ENCODE measurements at places on chromosomes 11 and 22.

DNA sequence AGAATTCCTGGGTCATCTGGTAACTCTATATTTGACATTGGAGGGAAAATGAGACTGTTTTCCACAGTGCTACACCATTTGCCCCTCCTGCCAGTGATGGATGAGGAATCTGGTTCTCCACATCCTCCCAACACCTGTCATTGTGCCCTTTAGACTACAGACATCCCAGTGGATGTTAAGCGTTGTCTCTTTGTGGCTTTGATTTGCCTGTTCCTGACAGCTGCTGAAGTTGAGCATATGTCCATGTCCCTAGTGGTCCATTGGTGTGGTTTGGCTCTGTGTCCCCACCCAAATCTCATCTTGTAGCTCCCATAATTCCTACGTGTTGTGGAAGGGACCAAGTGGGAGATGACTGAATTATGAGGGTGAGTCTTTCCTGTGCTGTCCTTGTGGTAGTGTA lies 88.5 kb downstream of the BRD1 start:
- H3K36me3 ChIP-seq, result peaks cover 6% of the 10 kb centered on the region
- no peaks in the 10 kb centered on the region for H3K4me1 ChIP-seq
- H3K27me3 ChIP-seq, result peaks cover 71% of the 10 kb centered on the region
- no peak overlapping the region for H3K4me3 ChIP-seq

DNA sequence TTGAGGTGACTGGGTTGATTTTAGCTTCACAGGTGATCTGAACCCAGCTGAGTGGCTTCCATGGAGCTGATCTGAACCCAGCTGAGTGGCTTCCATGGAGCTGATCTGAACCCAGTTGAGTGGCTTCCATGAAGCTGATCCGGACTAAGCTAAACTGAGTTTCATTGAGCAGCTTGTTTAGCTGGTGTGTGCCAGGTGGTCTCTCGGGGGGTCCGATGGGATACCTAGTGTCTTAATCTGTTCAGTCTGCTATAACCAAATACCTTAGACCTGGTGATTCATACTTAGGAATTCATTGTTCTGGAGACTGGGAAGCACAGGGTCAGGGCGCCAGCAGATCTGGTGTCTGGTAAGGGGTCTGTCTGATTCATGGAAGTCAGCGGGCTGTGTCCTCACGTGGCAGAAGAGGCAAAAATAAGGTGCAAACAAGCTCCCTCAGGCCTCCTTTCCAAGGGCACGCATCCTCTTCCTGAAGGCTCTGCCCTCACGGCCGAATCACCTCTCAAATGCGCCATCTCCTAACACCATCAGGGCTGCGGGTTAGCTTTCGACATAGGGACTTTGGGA lies 52.5 kb upstream of the KCNQ1OT1 start:
- H3K4me3 ChIP-seq, result no peak overlapping the region
- no peak for DNase-seq
- no peak overlapping the region for H3K27ac ChIP-seq
- peaks cover 30% of the 10 kb centered on the region for H3K36me3 ChIP-seq
- no peaks in the 10 kb centered on the region for H3K27me3 ChIP-seq

DNA sequence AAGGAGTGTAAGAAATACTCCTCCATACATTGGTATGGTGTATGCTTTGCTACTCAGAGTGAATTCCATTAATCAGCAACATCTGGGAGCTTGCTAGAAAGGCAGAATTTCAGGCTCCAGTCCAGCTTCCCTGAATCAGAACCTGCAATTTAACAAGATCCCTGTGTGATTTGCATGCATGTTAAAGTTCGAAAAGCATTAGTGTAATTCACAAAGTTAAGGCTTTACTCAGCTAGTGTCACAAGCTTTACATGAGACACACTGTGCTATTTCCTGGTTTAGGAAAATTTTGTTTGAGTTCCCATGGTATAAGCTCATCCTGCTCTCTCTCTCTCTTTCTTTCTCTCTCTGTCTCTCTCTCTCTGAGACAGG lies 37.0 kb upstream of the HEPHL1 start:
- no peaks in the 10 kb centered on the region for H3K36me3 ChIP-seq
- DNase-seq, result no peak
- H3K27me3 ChIP-seq, result peaks cover 11% of the 10 kb centered on the region
- H3K27ac ChIP-seq, result no peak overlapping the region
- H3K4me1 ChIP-seq, result no peaks in the 10 kb centered on the region

GRCh38 chr11:116396331-116396730 lies 376.5 kb downstream of the BUD13 start:
- no peak for DNase-seq
- no peaks in the 10 kb centered on the region for H3K36me3 ChIP-seq
- no peaks in the 10 kb centered on the region for H3K27me3 ChIP-seq
- H3K4me3 ChIP-seq, result no peak overlapping the region
- no peak overlapping the region for H3K27ac ChIP-seq
- H3K4me1 ChIP-seq, result no peaks in the 10 kb centered on the region

DNA sequence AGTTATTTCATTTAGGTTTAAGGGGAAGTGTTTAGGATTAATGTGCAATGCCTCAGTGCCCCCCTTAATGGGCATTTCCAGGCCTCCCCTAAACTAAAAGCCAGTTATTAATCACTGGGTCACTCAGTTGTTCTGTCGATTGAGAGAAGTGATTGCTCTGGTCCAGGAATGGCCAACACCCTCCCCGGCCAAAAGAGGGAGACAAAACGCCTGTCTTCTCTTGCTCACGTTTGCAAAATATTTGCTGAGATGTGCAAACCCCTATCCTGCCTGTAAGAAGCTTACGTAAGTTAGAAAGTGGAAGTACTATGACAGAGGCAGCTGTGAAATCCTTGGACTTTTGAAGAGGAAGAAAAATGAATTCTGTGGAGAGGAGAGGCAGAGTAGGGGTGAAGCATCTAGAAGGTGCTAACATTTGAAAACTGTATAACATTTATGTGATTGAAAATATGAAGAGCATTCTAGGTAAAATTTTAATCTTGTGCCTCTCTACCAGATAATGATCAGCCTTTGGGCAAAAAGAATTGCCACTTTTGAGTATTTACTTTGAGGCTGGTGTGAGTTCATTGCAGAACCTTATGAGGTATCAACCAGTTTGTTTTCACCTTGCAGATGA lies 37.7 kb downstream of the NTM start:
- H3K4me3 ChIP-seq, result no peak overlapping the region
- H3K4me1 ChIP-seq, result no peaks in the 10 kb centered on the region
- H3K36me3 ChIP-seq, result no peaks in the 10 kb centered on the region
- no peak for DNase-seq

GRCh38 chr22:32721328-32722180 lies 80.0 kb upstream of the TIMP3 start:
- peaks cover 15% of the 10 kb centered on the region for H3K36me3 ChIP-seq
- H3K27me3 ChIP-seq, result peaks cover 36% of the 10 kb centered on the region
- DNase-seq, result no peak
- H3K4me1 ChIP-seq, result peaks cover 16% of the 10 kb centered on the region
- H3K27ac ChIP-seq, result no peak overlapping the region

DNA sequence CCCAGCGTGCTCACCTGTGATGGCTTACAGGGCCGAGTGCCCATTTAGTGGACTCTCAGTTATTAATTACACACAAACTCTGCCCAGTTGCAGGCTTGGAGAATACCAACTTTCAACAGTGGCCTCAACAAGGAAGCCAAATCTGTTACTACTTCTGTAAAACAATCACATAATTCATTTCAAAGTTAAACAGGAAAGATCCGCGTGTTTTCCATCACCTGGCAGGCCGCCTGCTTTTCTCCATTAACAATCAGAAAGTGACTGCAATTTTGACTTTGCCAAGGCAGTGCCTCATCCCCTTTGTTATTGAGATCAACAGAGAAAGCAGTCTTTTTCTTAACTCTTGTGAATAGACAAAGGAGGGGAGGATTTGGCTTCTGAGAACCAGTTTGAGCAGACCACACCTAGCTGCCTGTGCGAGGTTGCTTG lies 77.7 kb downstream of the BARX2 start:
- H3K27ac ChIP-seq, result no peak overlapping the region
- H3K4me1 ChIP-seq, result no peaks in the 10 kb centered on the region
- H3K36me3 ChIP-seq, result no peaks in the 10 kb centered on the region
- DNase-seq, result no peak

DNA sequence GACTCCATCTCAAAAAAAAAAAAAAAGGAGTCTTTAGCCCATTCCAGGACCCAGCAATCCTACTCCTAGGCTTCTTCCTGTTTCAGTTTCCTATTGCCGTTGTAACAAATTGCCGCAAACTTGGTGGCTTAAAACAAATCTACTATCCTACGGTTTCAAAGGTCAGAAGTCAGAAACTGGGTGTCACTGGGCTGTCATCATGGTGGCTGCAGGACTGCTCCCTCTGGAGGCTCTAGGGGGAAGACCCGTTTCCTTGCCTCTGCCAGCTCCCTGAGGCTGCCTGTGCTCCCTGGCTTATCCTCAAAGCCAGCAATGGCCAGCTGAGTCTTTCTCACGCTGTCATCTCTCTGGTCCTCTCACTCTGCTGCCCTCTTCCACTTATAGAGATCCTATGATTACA lies 8.7 kb upstream of the DAGLA start:
- peaks cover 23% of the 10 kb centered on the region for H3K27me3 ChIP-seq
- no peak for DNase-seq
- H3K27ac ChIP-seq, result no peak overlapping the region
- no peaks in the 10 kb centered on the region for H3K36me3 ChIP-seq

GRCh38 chr22:23849009-23850006 lies 8.4 kb upstream of the SLC2A11 start:
- H3K27ac ChIP-seq, result peak overlapping the region; percentile 76
- peak overlapping the region; percentile 76 for H3K4me3 ChIP-seq

GRCh38 chr11:93921695-93922468 lies 71.5 kb upstream of the VSTM5 start:
- DNase-seq, result no peak
- H3K27me3 ChIP-seq, result peaks cover 34% of the 10 kb centered on the region
- H3K4me1 ChIP-seq, result no peaks in the 10 kb centered on the region
- no peak overlapping the region for H3K4me3 ChIP-seq

- no peak overlapping the region for H3K4me3 ChIP-seq
- no peaks in the 10 kb centered on the region for H3K4me1 ChIP-seq
- no peak overlapping the region for H3K27ac ChIP-seq
- H3K27me3 ChIP-seq, result peaks cover 5% of the 10 kb centered on the region
- no peaks in the 10 kb centered on the region for H3K36me3 ChIP-seq
These were observed 366.8 kb downstream of the SHANK2 start for GRCh38 chr11:70885281-70886231.

GRCh38 chr11:35814081-35814695 lies 129.7 kb upstream of the LDLRAD3 start:
- no peaks in the 10 kb centered on the region for H3K4me1 ChIP-seq
- DNase-seq, result no peak
- H3K27me3 ChIP-seq, result no peaks in the 10 kb centered on the region
- peaks cover 71% of the 10 kb centered on the region for H3K36me3 ChIP-seq
- no peak overlapping the region for H3K27ac ChIP-seq
- no peak overlapping the region for H3K4me3 ChIP-seq

- DNase-seq, result no peak
- no peaks in the 10 kb centered on the region for H3K27me3 ChIP-seq
- H3K4me3 ChIP-seq, result no peak overlapping the region
- no peak overlapping the region for H3K27ac ChIP-seq
- no peaks in the 10 kb centered on the region for H3K36me3 ChIP-seq
These were observed 699.1 kb downstream of the KCNA4 start for GRCh38 chr11:29317694-29318093.

DNA sequence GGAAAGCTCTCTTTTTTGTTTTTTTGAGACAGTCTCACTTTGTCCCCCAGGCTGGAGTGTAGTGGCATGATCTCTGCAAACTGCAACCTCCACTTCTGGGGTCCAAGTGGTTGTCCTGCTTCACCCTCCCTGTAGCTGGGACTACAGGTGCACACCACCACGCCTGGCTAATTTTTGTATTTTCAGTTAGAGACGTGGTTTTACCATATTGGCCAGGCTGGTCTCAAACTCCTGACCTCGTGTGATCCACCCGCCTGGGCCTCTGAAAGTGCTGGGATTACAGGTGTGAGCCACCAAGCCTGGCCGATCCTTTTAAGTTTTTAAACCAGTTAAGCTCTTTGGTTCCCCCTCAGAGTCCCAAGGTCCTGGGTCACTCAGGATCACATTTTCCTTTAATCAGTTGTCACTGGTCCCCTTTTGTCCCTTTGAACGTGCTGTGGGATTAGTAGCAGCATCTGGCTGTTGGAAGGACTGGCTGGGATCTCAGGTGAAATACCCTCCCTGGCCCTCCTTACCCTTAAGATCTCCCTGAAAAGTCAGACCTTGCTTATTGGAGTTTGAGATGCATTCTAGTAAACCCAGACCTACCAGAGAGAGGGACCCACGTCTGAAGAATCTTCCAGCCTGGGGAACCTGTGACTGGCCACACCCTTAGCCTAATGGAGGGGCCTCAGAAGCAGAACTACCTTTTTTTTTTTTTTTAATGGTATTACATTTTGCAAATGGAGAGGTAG lies 8.1 kb downstream of the MALAT1 start:
- H3K27ac ChIP-seq, result no peak overlapping the region
- H3K36me3 ChIP-seq, result peaks cover 27% of the 10 kb centered on the region
- no peak for DNase-seq
- H3K27me3 ChIP-seq, result no peaks in the 10 kb centered on the region
- peaks cover 36% of the 10 kb centered on the region for H3K4me1 ChIP-seq
- peak overlapping the region; percentile 63 for H3K4me3 ChIP-seq

GRCh38 chr11:22477312-22477711 lies 139.1 kb downstream of the SLC17A6 start:
- no peak overlapping the region for H3K27ac ChIP-seq
- H3K36me3 ChIP-seq, result no peaks in the 10 kb centered on the region
- H3K4me1 ChIP-seq, result no peaks in the 10 kb centered on the region
- no peak for DNase-seq
- H3K27me3 ChIP-seq, result no peaks in the 10 kb centered on the region

DNA sequence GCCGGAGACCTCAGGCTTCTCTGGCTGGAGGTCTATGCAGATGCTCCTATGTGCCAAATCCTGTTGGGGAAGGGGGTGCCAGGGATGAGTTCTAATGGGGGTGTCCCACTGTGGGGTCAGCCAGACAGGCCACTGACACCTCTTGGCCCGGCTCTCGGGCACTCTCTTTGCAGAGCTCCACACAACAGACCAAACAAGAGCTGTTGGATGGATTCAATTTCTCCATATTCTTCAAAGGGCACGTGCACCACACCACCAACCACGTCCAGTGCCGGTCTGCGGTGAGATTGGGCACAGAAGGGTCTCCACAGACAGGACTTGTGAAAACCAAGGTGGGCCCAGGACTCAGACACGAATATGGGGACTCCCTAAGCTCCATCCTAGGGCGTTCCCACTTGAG lies 2.2 kb upstream of the RGL4 start:
- H3K27me3 ChIP-seq, result no peaks in the 10 kb centered on the region
- H3K4me1 ChIP-seq, result peaks cover under 1% of the 10 kb centered on the region
- peaks cover 35% of the 10 kb centered on the region for H3K36me3 ChIP-seq
- no peak overlapping the region for H3K27ac ChIP-seq
- no peak overlapping the region for H3K4me3 ChIP-seq

DNA sequence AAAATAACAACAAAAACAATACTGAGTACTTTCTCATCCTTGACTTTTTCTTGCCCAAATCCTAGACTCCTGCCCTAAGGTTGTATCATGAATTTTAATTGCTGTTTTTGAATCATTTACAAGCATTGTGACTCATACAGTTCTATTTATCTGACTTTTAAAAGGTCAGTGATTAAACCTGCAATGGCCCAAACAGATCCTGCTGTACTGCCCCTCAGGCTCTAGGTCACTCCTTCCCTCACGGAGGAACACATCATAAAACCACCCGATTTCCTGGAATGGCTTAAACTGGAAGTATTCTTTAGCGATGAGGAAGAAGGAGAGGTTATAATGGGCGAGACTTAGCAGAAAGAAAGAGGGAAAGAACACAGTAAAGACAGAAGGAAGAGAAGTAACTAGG lies 12.3 kb downstream of the ARFGAP3 start:
- H3K36me3 ChIP-seq, result peaks cover 57% of the 10 kb centered on the region
- H3K4me3 ChIP-seq, result no peak overlapping the region
- no peak for DNase-seq
- no peak overlapping the region for H3K27ac ChIP-seq
- peaks cover 20% of the 10 kb centered on the region for H3K4me1 ChIP-seq

GRCh38 chr11:114472661-114473060 lies 33.4 kb downstream of the REXO2 start:
- peaks cover 6% of the 10 kb centered on the region for H3K27me3 ChIP-seq
- no peak overlapping the region for H3K4me3 ChIP-seq
- H3K36me3 ChIP-seq, result peaks cover 8% of the 10 kb centered on the region
- H3K27ac ChIP-seq, result no peak overlapping the region
- DNase-seq, result no peak
